ENCODE measurements at places on chromosomes 2 and 18.

GRCh38 chr18:27887287-27887686 lies 289.6 kb downstream of the CDH2 start:
- no peak for DNase-seq

- DNase-seq, result no peak
Observed at GRCh38 chr2:68829749-68830148, 41.4 kb downstream of the BMP10 start.

GRCh38 chr2:239966029-239966852 lies 58.9 kb downstream of the NDUFA10 start:
- no peak for DNase-seq

DNA sequence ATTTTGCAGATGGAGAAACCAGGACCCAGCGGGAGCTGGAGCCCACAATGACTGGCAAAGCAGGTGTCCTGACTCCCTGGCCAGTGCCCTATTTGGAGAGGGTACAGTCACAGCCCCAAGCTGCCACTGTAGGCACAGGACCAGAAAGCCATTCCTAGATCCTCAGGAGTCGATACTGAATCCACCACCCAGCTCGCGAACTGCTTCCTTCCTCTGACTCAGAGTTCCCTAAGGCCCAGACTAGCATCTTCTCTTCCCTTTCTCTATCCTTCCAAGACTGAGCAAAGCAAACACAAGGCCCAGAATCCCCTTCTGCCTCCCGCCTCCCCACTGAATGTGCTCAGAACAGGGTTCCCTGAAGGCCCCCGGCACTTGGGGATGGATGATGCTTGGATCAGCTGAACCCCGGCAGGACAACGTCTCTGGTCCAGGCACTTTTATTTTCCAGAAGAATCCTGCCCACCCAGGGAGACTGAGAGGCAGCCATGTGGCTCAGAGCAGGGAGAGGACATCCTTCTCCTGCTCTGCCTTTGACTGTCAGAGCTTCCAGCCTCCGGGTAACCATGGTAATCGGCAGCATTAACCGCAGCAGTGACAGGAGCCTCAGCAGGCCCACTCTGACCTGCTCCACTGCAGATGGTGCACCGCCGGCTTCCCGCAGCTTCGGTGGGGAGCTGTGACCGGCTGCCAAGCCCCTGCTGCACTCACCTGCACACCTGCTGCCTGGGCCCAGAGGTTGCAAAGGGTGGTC lies 34.8 kb upstream of the KLHL29 start:
- no peak for DNase-seq

GRCh38 chr2:160241251-160242137 lies 41.4 kb upstream of the ITGB6 start:
- no peak for DNase-seq

DNA sequence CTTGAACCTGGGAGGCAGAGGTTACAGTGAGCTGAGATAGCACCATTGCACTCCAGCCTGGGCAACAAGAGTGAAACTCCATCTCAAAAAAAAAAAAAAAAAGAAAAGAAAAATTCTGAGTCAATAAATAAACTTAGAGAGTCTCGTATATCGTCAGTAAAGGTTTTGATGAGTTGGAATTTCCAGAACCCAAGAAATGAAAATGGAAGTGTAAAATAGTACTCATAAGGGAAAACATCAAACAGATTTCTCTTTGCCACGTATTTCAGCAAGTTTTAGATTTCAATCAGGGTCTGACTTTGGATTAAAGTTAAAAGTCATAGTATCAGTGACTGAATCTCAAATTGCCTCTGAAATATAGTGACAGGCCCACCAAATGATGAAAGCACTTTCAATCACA lies 71.4 kb upstream of the SPOPL start:
- no peak for DNase-seq

- no peak for DNase-seq
Observed at GRCh38 chr2:70898363-70899240, 37.1 kb upstream of the ATP6V1B1 start.

DNA sequence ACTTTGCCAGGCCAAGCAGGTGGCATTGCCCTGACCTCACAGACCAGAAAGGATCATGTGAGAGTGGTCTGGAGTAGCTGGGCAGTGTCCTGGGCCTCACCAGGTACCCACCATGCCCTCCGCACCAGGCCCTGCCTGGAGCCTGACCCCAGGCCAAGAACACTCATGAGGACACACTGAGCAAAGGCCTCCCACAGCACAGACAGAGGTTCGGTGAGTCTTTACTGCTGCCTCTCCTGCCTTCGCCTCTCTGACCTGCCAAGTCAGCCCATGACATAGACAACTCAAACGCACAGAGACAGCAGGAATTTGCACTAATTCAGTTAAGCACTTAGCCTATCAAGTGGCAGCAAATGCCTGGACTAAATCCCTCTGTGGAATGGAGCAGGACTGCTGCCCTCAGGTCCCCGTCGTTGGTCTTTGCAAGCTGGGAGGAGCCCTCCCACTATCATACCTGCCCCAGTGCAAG lies 62.5 kb downstream of the RHOB start:
- DNase-seq, result no peak

GRCh38 chr2:148638543-148638942 lies 6.0 kb upstream of the EPC2 start:
- no peak for DNase-seq

DNA sequence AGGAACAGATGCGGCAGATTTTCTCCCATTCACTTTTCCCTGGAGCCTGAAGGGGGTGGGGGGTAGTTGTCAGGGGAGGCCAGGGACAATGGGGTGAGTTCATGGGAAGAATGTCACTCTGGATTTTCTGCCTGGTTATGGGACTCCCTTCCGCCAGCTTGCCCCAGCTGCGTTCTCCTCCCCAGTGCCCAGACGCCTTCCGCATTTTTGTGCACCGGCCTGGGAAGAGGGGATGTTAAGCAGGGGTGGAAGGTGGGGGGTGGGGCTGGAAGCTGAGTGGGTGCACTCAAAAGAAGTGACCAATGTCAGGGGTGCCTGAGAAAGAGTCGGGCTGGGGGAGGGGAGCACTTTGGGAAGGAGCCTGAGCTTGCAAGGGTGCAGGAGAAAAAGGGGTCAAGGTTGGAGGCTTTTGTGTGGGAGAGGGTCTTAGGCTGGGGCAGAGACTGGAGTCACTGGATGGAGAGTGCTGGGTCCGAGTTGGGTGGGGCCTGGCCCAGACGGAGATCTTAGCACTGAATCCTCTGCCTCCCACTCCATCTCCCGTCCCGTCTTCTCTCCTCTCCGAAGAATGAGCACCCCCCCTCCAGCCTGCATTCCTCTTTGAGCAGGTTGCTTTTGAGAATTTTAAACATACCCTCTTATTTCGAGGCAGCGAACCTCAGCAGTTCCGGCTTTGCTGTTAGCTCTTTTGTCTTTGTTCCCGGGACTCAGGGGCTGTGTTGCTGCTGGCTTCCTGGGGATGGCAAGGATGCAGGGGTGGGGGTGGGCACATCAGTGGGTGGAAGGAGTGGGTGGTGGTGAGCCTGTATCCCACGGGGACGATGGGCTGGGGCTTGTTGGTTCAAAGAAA lies 2.7 kb downstream of the IGFBP2 start:
- DNase-seq, result no peak

- no peak for DNase-seq
Observed at GRCh38 chr18:11600321-11600720, 9.1 kb upstream of the SLC35G4 start.

DNA sequence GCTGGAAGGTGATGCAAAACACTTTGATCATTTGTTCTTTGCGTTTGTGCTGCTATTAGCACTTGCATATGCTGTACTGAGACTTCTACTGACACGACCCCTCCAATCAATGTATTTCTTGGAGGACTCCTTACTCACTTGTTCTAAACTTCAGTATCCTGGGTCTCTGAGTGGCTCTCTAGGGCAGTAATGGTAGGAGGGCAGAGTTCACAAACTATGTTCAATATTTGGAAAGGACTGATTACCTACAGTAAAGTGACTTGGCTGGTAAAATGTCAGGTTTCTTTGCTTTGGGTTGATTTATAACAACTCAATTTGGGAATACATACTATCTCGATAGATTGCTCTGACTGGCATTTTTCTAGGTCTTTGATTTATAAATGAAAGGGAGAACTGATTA lies 93.7 kb downstream of the TRIM43 start:
- no peak for DNase-seq

GRCh38 chr2:101821059-101821805 lies 123.7 kb downstream of the MAP4K4 start:
- no peak for DNase-seq

DNA sequence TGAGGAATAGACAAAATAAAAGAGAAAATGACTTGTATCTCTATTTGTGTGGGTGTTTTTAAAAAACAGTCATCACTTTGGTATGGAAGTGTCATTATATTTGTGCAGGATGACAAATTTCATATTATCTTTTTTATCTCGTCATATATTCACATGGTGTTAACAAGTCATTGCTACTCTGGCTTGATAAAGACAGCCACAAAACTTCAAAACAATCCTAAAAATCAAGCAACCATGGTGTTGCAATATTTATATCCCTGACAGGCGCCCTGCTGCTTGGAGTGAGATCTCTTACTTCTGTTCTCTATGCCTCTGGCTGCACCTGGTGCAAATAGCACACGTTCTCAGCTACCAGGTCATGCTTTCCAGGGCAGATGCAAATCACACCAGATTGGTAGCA lies 278.0 kb upstream of the EPHA4 start:
- DNase-seq, result no peak

GRCh38 chr2:28480403-28481049 lies 15.3 kb upstream of the PLB1 start:
- DNase-seq, result no peak

DNA sequence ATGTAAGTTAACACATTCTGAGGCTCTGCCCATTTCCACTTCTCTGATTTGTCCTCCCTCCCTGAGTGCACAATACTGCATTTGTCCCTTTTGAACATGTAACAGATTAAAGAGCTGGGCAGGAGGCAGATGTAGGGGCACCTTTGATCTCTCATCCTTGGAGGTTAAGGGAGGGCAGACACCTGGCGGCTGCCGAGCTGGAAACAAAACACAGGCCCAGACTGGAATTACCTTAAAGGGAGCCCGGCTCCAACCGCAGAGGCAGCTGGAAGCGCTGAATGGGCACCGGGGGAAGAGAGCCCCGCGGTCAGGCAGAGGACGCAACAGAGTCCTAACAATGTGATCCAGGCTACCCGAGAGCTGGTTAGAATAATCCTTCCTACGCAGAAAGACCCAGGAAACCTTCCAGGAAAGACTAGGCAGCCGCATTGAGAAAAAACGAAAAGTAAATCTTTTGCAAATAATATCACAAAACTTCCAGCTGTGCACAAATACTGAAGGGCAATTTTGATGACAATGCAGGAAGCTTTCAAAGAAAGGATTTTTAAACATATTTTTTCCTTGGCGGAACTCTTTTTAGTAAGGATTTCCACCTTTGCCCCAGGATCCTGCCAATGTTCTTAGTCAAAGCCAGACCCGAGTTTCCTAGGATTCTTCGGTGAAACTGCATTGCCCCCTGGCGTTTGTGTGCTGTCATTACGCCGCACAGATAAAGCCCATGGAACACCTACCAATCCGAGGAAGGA lies 216.0 kb downstream of the TGIF1 start:
- no peak for DNase-seq

- DNase-seq, result no peak
Observed at GRCh38 chr2:170122883-170123547, 54.9 kb upstream of the MYO3B start.

GRCh38 chr2:70498054-70498453 lies 55.6 kb downstream of the TGFA start:
- DNase-seq, result no peak

DNA sequence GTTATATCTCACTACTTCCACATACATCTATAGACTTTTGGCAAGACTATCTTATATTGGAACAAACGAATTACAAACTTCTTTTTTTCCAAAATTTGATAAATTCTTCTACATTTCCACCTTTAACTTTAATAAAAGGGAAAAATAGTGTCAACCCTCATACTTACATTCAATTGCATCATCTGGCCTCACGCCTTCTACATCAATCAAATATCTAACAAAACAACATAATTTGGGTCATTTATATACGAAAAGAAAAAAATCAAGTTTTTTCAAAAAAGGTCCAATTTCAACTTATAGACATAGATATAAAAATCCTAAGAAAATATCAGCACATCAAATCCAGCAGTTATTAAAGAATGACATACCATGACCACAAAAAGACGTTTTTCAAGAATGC lies 12.9 kb downstream of the DUSP11 start:
- DNase-seq, result no peak

DNA sequence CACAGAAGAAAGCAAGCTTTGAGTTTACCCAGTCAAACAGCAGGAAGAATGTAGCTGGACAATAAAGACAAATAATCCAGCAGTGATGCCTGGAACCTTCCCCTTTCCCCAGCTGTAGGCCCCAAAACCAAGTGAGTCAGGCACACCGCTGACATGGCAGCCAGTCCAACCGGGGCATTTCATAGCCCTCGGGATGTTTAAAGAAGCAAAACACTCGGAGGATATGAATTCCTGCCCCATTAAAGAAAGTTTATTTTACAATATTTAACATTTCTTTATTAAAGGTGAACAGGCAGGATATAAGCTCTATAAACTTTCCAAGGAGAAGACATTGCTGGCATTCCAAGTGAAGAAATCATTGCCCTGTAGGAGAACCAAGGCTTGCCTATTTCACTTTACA lies 507.6 kb upstream of the TNP1 start:
- DNase-seq, result no peak

GRCh38 chr2:122999821-123000220 lies 1025.3 kb upstream of the CNTNAP5 start:
- DNase-seq, result no peak

DNA sequence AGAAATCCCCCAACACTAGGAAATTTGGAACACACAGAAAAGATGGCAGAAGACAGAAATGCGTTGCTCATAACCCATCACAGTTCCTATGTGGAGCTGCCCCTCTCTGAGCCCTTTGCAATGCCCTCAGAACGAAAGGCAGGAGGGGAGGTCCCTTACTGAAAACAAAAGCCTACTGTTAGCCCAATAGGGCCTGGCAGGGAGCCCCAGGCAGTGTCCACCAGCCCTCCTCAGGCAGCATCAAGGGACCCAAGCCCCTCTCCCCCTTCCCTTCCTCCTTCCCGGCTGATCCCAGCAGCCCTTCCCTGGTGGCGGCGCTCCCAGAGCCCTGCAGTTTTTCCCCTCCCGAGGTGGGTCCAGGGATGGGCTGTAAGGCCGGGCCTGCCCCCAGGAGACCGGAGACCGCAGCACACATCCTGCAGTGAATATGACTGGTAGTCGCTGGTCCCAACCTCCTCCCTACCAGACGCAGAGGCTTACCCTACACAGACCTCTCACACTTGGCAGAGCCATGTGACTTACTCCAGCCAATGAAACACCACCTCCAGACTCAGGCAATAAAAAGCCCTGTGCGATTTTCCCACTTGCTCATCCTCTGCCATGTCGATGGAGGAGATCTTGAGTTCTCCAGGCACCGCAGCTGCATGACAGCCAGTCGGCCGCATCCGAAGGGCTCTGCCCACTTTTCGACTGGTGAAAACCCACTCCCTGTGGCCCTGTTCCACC lies 19.4 kb upstream of the DUSP2 start:
- no peak for DNase-seq

GRCh38 chr2:85668857-85669142 lies 801 bp upstream of the SFTPB start:
- no peak for DNase-seq

GRCh38 chr2:43107679-43108078 lies 118.7 kb downstream of the ZFP36L2 start:
- DNase-seq, result no peak

All from cortex of kidney (tissue), 1 donor.